ENCODE measurements at places on chromosomes 12 and 14. TPM values are rescaled to one million over a fixed set of nuclear protein-coding genes. Genes with fewer than 3 reads are reported as not detected.

DNA sequence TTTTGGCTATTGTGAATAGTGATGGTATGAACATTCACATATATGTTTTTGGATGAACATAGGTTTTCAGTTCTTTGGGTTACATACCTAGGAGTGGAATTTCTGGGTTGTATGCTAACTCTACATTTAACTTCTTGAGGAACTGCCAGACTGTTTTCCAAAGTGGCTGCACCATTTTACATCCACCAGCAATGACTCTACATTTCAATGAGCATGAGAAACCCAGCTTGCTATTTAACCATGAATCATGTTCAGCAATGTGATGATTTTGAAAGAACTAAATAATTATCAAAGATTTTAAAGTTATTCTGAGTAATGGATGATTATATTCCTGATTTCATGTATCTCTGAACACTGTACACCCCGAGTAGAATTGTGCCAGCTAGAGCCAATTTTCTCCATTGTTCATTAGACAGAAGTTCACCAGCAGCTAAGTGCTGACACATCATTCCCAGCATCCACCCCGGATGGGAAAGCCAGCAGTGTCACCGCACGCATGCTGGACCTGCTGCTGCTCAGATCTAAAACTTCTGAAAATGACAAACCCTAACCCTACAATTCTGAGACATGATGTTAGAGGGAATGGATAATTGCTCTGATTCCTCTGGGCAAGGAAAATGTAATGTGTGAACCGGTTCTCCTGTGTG, 13.3 kb upstream of the ANAPC5 start:
- no peak for DNase-seq

CBLN3 gene
- total RNA-seq: not detected

NPFF gene
- total RNA-seq: not detected

DNA sequence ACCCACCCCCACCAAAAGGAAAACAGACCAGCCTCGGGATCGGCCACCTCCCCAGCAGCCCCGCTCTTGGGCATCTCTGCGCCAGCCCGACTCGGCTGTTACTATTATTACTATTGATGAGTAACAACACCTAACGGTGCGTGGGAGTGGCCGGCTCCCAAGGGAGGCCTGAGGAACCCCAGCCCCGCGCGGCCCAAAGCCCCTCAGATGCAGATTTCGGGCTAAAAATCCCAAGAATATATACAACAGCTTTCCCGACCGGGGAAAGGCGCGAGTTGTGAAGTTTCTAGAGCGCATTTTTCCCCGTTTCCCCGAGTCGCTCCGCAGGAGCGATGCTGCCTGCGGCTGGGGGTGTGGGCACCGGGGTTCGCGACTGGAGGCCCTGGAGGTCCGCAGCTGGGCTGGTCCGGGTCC, 565 bp downstream of the NT5DC3 start:
- no peak for DNase-seq

DNA sequence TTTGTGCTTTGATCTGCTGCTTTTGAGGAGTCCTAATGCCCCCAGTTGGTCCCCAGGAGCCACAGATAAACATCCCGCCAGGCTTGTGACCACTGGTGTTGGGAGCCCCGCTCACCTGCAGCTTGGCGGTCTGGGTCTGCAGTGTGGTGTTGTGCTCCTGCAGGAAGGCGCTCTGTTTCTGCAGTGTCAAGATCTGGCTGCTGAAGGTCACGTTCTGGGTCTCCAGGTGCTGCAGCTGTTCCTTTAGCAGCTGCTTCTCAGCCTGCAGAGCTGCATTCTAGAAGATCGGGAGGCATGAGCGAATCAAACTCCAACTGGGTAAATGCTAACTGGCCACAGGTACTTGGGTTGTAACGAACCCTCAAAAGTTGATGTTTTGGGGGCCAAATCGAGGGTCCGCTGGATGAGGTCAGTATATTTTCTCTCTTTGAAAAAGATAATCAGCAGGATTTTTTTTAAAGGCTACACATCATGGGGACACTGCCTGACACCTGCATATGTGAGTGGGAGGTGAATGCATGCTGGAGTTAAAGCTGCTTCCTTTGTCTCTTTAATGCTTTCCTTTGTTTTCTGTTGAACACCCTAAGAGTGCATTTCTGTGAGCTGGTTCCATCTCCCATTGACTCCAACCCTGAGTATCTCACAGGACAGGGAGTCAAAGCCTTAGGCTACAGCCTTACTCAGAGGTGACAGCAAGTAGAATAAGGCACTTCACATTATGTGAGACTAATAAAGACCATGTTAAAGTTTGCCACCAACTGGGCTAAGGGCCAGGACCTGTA, 61.3 kb upstream of the GPR68 start:
- DNase-seq: no peak

- no peak for DNase-seq
Observed at GRCh38 chr12:6780573-6780972, 8.3 kb downstream of the LAG3 start.

- DNase-seq: peak; percentile 94
Observed at GRCh38 chr12:116528065-116528464, 31.1 kb upstream of the MAP1LC3B2 start.
